Effector CD8-positive, alpha-beta T cell (primary cell): ENCODE measurements at places on chromosomes 12 and 14.

- no peak for DNase-seq
Measured at GRCh38 chr12:120247621-120248030, 17.9 kb downstream of the PXN start.

GRCh38 chr12:123860377-123860776 is 98.3 kb downstream of the DNAH10 start:
- no peak for DNase-seq

DNA sequence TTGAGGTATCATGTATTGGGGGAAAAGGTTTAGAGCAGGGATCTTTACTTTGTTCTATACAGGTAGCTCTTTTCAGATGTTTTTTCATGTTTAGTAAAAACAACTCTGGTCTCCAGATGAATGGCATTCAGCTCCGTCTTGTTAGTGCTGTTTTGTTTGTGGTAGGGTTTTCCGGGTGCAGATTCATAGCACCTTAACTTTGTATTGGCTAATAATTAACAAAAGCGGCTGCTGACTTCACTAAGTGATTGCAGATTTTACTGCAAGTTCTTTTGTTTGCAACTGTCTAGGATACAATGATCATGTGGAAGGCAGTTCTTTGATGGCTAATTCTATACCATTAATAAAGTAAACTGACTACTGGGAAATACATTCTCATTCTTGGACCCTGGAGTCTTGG is 32.2 kb upstream of the BHLHE41 start:
- DNase-seq: no peak

GRCh38 chr12:6824901-6825381 is 3.3 kb upstream of the P3H3 start:
- no peak for DNase-seq

- no peak for DNase-seq
Measured at GRCh38 chr12:123286652-123287373, 15.2 kb upstream of the CDK2AP1 start.

- DNase-seq: no peak
Measured at GRCh38 chr14:20675669-20676068, 8.7 kb upstream of the RNASE4 start.

DNA sequence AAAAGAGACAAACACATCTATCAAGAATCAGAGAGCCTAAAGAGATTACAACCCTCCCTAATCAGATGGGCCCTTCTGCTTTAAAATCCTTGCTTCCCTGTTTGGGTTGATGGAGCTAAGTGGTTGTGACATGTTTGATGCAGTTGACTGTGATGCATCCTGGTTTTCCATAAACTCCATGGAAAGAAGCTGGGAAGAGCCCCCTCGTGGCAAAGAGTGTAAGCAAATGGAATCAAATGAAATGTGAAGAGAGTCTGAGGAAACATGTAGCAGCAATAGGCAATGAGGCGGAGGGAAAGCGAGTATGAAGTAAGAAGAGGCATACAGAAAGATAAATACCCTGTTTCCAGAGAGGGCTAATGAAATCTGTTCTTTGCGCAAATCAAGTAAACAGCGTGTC is 70.4 kb upstream of the SLCO1C1 start:
- no peak for DNase-seq
